GM13977 (cell line): ENCODE measurements at places on chromosomes 12 and 14.

- DNase-seq: no peak
These were observed 30.9 kb downstream of the GPHB5 start for GRCh38 chr14:63287666-63288483.

DNA sequence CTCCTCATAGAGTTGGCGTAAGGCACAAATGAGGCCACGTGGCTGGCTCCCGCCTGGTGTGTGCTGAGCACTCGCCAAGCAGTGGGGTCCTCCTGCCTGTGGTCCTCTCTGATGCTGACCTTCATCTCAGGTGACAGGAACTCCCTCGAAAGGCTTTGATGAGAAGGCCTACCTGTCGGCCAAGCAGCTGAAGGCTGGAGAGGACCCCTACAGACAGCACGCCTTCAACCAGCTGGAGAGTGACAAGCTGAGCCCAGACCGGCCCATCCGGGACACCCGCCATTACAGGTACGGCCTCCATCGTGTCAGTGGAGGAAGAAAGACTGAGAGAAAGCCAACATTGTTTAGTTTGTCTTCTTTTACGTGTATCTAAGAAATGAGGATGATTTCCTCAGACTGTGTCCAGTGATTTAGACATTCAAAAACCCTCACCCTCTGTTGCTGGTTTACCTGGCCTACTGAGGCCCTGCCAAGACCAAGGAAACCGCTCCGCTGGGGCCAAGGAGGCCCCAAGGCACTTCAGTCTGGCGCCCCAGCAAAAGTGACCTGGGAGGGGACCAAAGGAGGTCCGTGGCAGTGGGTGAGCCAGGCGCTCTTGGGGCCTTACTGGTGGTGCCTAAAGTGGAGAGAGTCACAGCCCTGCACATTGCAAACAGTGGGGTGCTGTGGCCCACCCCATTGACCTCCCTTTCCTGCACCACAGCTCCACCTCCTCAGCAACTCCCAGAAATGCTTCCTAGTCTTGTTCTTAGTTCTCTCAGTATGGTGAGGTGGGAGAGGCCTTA lies 60.8 kb downstream of the GALNT16 start:
- no peak for DNase-seq

DNA sequence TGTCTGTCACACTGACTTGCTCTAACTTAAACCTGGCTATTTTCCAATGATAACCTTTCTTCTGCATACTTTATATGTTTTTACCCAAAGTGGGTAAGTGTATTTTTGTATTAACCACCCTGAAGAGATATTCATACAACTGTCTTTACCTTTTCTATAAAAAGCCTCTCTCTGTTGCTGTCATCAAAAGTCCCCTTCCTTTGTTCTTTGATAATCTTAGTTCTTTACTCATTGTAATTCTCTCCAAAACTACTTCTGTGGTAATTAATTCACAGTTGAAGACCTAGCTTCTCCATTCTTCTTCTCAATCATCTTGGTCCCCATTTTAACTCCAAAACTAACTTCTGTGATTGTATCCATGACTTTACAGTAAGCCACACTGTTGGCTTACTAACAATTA lies 479.7 kb upstream of the MGAT4C start:
- no peak for DNase-seq

DNA sequence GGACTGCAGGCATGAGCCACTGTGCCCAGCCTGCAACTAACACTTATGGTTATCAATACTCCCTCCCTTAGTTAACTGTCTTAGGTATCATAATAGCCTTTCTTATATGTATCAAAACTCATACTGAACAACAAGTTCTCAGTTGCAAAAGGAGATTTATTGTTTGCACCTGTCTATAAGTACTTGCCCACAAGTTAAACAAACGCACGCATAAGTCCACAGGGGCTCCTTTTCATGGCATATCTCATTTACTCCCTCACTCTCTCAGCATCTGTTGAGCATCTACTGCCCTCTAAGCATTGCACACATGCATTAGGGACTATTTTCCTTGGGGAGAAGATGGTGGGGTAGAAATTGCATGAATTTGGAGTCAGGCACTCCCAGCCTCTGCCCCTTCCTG lies 46.7 kb upstream of the CORO1C start:
- DNase-seq: no peak

- no peak for DNase-seq
These were observed 374.4 kb downstream of the NUAK1 start for GRCh38 chr12:105764216-105764835.

GRCh38 chr12:89951050-89951693 lies 242.5 kb upstream of the ATP2B1 start:
- DNase-seq: peak; percentile 23

GRCh38 chr14:23183479-23183878 lies at the start of gene SLC7A8:
Gene SLC7A8, minus strand, starts transcription at chr14:23183660. Its CDS starts 746 bp downstream, at chr14:23182914.
- DNase-seq: no peak

- DNase-seq: no peak
These were observed 194.5 kb upstream of the RGS6 start for GRCh38 chr14:71737760-71738159.
